HTR-8/SVneo (cell line): ENCODE measurements at places on chromosomes 11 and 22.
A peak's percentile ranks its signal among the peaks of the same experiment; 100 is the strongest.

DNA sequence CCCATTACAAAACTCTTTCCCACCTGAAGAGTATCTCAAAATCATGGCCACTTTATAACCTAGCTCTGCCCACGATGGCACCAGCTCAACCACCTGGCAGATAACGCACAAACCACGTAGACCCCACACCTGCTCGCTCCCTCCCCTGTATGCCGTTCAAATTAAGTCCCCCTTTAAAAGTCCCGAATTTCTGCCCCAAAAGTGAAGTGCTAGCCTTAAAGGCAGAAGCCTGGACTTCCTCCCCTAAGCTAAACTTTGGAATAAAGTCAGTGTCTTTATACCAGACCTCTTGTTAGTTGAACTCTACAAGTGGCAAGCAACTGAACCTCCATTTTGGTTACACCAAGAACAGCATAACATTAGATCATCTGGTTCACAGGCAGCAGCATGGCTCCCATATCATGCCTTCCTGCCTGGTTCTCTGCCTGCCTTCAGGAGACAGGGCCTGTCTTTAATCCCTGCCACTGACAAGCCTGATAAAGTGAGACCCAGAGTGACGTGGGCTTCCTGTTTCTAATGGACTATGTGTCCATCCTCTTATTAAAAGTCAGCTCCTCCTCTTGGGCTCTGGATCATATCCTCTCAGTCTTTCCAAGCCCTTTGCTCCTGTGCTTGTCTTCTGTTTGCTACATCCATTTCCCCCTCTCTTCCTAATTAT lies 32.6 kb upstream of the NNMT start:
- no peak for DNase-seq

DNA sequence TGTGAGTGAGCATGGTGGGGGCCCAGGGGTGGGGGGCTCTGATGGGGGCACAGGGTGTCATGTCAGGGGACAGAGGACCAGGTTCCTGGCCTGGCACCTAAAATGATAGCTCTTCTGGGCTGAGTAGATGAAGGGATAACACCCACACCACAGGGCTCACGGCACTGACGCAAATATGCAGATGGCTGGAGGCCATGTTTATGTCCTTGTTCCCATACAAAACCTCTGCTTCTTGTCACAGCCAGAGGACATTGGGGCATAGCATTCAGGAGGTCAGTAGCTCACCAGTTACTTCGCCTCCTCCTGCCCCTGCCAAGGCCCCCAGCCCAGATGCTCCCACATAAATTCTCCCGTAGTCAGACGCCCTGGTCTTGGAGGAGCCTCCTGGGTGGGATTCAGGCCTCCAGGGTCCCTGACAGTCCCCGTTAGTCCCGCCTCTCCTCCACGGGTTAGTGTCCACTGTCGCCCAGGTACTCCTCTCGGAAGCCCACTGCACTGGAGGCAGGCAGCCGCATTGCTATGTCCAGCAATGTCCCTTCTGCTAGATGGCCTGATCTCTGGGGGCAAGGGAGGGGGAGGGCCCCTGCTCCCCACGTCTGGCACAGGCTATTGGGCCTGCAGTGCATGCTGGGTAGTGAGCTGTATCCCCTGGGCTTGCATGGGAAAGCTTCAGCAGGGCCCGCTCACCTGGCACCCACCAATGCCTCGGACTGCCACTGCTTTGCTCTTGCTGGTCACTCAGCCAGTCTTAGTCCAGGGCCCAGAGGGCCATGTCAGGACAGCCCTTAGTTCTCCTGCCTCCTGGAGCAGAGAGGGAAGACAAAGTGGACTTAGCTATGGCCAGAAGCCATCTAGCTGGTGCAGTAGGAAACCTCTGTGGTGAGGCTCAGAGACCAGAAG lies 75.6 kb upstream of the MYOD1 start:
- DNase-seq: no peak

- DNase-seq: no peak
These were observed 8.7 kb downstream of the RASD2 start for GRCh38 chr22:35549328-35549727.

DNA sequence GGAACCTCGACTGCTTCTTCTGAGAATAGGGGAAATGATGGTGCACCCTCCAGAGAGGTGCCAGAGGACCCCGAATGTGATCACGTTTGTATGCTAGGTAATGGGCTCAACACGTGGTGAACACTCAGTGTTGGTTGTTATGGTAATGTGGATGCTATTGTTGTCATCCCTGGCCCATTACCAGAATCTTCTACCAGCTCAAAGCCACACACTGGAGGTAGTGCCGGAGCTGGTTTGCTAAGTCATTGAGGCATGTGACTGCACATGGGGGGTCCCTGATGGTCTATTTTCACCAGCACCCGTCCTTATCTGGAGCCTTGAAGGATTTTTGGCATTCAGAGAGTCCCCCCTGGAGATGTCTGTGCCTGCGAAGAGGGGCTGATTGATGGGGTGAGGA lies 119.1 kb upstream of the CD82 start:
- DNase-seq: no peak

- no peak for DNase-seq
These were observed 12.5 kb downstream of the OTUB1 start for GRCh38 chr11:63998558-63999348.

DNA sequence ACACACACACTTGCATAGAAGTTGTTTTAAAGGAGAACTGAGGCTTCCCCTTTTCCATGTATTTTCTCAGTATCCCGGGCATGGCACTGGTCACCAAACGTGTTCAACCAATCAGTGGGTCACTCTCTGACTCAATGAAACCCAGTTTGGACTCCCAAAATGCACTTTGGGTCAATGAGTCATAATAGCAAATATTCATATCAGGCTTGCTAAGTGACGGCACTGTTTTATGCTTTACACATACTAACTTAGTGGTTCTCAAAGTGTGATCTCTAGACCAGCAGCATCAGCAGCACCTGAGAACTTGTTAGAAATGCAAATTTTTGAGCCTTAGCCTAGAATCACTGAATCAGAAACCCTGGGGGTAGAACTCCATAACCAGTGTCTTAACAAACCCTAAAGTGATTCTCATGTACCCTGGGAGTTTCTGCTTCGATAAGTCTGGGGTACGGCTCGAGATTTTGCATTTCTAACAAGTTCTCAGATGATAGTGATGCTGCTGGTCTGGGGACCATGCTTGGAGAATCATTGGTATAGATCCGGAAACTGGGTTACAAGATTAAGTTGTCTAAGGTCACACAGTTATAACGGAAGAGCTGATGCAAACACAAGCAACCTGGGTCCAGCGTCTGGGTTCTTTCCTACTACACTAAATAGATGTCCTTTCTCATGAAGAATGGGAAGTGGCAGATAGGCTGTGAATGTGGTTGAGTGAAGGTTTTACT lies 35.6 kb downstream of the ETS1 start:
- DNase-seq: no peak

GRCh38 chr22:49230194-49230577 lies 597.5 kb downstream of the BRD1 start:
- no peak for DNase-seq

- DNase-seq: no peak
These were observed 584.0 kb upstream of the RAG2 start for GRCh38 chr11:37182031-37182430.

DNA sequence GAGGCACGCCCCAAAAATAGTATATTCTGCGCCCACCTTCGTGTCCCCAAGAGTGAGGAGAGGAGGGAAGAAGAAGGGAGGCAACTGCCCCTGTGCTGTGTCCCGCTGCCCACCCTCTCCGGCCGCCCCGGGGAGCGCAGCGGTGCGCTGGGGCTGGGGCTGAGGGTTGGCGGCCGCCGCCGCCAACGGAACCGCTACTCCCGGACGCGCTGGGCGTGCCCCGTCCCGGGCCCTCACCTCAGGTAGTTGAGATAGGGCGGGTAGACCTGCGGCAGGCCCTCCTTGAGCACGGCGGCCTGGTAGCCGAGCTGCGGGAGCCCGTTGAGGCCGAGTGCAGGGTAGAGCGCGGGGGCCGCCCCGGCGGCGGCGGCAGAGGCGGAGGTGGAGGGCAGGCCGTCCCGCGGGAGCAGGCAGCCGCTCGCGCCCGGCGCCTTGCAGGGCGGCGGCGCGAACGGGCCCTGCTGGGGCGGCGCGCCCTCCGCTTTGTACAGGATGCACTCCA lies 2.4 kb downstream of the PGR start:
- DNase-seq: no peak

GRCh38 chr11:32566517-32566916 lies 17.1 kb upstream of the EIF3M start:
- DNase-seq: no peak

DNA sequence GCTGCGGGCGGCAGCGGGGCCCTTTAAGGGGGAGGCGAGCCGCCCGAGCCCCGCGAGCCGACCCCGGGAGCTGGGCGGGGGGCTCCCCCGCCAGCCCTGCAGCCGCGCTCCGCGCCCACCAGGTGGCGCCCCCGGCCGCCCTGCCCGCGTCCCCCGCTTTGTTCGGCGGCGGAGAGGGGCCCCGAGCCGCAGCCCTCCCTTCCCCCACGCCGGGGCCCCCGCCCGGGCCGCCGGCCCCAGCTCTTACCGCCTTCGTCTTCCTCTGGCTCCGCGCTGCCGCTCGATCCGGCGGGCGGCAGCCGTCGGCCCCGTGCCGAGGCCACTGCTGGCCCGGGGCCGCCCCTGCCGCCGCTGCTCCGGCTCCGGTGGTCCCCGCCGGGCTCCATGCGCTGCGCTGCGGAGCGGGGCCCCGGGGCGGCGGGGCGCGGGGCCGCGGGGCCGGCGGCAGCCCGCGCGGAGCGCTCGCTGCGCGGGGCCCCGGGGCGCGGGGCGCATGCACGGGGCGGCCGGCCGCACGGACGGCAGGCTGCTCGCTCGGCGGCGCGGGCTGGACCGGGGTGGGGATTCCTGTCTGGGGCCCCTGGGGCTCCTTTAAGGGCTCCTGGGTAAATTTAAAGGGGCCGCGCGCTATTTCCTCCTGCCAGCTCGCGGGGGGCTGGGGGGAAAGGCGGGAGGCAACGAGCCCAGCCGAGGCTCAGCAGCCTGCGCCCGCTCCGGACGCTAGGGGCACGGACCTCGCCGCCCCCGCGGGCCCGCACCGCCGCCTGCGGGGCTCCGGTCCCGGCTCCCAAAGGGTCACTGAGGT lies at the start of gene ZFTA:
Gene ZFTA, minus strand, starts transcription at position 539 of the 805 bp plus-strand sequence. Its CDS starts 153 bp downstream, at position 386.
- peak; percentile 80 for DNase-seq

DNA sequence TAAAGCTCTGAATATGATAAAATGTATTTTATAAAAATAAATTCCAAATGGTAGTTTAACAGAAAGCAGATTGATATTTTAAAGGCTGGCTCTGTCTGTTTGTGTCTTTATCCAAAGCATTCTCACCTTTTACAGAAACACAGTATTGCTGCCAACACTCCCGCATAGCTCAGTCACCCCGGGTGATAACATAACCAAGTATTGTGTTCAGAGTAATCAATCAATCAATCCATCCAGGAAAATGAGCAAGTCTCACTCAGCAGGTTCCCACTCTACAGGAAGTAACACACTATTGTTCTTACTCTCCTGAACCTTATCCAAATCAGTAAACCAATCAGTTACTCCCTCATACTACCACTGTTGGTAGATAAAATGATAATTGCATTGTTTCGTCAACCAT lies 203.4 kb downstream of the LRRC4C start:
- no peak for DNase-seq

DNA sequence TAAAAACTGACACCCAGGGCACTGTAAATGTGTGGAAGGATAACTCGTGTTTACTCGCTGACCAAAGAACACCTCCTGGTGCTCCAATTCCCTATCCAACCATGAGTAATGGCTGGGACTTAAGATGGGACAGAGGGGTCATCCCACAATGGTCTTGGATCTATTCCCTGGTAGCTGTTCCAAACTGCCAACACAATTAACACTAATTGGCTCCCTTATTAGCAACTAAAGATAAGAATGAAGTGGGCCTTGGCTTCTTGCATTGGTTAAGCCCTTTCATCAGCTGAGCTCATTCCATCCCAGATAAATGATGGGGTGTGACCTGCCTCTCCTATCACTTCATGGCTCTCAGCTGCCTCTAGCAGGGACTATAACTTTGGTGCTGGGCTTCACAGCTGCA lies 1.5 kb upstream of the SIK3 start:
- DNase-seq: no peak

GRCh38 chr11:65471447-65471891 lies 27.4 kb upstream of the MALAT1 start:
- peak; percentile 83 for DNase-seq

DNA sequence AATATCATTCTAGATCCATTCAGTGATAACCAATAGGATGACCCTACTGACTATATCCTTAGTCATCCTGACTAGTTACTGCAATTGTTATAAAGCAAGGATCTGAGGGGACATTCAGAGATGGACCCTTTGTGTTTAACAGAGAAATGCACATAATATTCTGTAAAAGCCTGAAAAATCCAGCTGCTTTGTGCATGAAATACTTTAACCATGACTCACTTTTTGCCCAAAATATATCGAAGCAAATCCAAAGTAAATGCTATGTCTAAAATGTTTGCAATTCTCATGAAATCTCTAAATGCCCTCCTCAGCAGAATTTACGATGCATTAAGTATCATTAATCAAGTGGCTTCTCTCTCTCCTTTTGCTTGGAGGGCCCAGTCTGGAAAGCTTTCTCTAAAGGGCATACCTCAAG lies 178.8 kb upstream of the MTMR2 start:
- peak; percentile 35 for DNase-seq

GRCh38 chr11:73028611-73029010 lies 113.5 kb downstream of the FCHSD2 start:
- DNase-seq: no peak

DNA sequence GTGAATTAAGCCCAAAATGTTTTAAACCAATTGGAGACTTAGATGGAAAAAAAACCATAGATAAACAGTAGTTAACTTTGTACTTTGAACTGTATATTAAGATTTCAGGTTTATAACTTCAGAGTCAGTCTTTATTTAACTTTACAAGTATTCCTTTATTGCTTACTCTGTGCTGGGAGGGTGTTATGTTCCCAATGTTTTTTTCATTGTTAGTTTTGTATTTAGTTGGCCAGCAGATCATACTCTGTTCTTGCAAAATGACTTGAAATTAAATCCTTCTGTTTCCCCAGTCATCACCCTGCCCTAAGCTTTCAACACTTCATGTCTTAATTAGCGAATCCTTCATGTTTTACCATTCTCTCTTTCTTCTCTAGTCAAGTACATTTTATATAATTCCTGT lies 25.3 kb downstream of the SIK2 start:
- no peak for DNase-seq

DNA sequence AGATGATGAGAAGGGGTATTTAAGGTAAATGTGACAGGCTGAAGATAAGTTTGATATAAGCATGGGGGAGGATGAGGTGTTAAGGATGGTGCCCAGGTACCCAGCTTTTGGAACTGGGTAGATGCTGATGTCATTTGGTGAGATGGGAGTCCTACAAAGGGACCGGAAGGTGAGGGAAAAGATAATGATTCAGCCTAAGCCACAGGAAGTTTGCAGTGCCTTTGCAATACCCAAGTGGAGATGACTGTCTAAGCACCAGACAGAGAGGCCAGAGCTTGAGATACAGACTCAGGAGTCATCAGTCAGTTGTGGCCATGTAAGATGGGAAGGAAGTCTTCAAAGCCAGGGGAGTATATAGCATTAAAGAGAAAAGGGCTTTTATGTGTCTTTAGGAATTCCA lies 30.0 kb upstream of the SMCO4 start:
- no peak for DNase-seq

DNA sequence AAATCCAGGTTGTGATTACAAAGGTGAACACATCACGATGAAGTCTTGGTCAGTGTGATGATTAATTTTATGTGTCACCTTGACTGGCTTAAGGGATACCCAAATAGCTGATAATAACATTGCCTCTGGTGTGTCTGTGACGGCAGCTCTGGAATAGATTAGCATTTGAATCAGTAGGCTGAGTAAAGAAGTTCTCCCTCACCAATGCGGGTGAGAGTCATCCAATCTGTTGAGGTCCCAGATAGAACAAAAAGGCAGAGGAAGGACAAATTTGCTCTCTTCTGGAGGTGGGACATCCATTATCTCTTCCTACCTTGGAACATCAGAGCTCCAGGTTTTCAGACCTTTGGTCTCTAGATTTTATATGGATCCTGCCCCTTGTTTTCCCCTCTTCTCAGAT lies 856.2 kb upstream of the CCDC90B start:
- DNase-seq: no peak
